ENCODE measurements at places on chromosomes 2 and 18.

GRCh38 chr2:195606179-195606578 lies 50.8 kb upstream of the SLC39A10 start:
- DNase-seq, result no peak

GRCh38 chr2:226475650-226476049 lies 324.0 kb downstream of the IRS1 start:
- no peak for DNase-seq

DNA sequence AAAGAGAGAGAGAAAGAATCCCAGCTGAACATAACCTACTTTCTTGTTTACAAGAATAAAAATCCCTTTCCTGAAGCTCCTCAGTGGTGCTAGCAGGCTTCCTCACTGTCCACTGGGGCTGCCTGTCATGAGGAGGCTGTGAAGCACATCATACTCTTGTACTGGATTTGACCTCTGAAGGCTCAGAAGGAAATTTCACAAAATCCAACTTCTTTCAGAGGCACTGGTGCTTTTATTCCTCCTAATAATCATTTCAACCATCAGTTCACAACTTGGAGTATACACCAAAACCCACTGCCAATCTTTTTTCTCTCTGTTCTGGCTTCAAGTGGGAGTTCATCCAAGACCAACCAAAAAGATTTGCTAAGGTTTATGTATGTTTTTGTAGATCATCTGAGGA lies 48.5 kb downstream of the TMX3 start:
- DNase-seq, result no peak

DNA sequence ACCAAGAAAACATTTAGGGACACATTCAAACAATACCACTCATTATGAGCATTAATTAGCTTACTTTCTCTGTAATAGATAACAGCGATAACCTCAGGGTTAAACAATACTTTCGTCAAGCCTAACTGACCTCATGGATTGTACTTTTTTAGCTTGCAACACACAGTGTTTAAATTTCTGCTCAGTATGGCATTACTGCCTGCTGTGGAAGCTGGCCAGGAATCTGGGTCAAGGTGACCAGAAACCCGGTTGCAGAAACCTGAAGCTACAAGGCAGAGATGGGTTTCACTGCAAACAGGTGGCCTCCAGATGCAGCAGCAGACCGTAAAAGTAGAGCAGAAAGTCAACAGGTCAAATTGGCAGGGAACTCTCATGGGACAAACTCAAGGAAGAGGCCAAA lies 123.8 kb upstream of the FHL2 start:
- DNase-seq, result no peak

- no peak for DNase-seq
These were observed 38.9 kb downstream of the ZNF516 start for GRCh38 chr18:76456018-76456750.

- no peak for DNase-seq
These were observed 24.1 kb downstream of the RBM43 start for GRCh38 chr2:151237422-151238025.

- DNase-seq, result no peak
These were observed 616.1 kb upstream of the LRATD1 start for GRCh38 chr2:14016289-14016955.

DNA sequence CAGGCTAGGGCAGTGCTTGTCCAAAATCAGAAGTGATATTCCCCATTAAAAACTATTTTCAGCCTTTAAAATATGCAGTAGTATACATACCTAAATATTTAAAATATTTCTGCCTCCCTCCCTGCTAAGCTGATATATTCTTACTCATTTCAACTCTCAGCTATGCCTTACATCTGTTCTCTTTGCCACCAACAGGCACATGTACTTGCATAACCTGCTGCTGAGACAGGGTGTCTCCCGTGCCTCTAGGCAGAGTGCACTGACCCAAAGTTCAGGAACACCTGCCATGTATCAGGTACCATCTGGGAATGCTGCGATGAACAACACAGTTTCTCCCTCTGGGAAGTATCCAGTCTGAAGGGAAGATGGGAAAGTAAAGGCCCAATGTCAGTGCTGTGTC lies 91.7 kb downstream of the STK39 start:
- DNase-seq, result no peak

DNA sequence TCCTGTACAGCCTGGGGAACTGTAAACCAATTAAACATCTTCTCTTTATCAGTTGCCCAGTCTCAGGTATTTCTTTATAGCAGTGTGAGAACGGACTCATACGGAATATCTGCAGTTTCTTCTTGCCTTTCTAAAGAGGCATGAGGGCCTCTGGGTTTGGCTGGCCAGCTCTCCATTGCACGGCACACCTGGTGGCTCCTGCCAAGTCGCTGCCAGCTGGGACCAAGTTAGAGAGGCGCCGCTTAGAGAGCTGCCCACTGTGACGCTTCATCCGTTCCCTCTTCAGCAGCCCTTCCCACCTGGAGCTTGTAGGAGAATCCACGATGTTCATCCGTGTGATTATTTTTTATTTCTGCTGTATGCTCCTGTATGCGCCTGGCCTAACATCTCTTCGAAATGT lies 195.4 kb downstream of the TWIST2 start:
- no peak for DNase-seq

DNA sequence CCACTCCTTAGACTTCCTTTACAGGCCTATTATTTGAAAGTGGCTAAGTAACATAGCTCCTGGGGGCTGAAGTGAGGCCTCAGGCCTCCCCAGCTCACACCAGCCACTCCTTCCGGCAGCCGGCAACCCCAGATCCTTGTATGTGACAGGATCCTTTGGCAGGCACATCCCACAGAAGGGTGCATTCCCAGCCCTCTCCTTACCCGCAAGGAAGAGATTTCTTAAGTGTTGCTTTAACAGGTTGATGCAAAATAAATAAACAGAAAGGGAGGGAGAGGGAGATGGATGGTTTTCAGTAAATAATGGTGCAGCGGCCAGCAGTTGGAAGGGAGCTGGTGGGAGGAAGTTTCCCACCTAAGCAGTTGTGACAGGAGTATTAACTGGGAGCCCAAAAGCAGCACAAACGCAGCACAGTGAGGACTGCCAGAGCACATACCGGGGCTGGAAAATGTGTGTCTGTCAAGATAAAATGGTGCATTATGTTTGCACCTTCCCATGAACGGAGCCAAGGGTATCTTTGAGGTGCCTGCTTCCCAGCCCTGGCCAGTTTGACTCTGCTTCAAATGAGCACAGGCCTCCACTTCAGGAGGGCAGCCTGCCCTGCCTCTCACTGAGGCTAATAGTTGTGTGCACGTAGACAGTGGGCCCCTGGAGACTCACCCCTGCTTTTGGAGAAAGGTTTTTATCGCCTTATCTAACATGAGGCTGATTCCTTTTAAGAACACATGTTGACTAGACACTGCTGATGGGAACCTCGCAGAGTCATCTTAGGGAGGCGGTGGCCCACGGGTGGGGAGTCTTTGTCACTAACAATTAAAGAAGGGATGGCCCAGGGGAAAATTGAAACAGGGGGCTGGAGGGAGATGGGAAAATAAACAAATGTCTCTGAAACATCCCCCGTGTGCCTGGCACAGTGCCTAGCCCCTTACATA lies 32.8 kb downstream of the NRP2 start:
- DNase-seq, result no peak

- DNase-seq, result peak; percentile 43
These were observed 11.5 kb downstream of the SPRED2 start for GRCh38 chr2:65420712-65421431.

DNA sequence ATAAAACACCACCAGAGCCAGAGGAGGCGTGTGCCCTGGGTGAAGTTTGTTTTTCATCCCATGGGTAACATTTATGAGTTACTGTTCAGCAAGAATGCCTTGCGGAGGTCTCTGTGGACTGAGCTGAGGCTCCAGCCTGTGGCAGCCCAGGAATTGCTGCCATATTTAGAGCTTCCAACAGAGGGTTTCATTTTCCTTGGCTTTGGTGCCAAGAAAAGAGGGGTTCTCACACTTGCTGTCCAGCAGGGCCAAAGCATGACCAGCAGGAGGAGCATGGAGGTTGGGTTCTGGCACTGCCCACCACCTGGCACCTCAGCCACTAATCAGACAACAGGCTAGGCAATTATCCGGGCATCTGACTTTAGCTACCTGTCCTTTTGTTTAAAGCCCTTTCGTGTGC lies 36.7 kb downstream of the EPAS1 start:
- no peak for DNase-seq

- no peak for DNase-seq
These were observed 210.0 kb downstream of the CDH2 start for GRCh38 chr18:27966881-27967280.

DNA sequence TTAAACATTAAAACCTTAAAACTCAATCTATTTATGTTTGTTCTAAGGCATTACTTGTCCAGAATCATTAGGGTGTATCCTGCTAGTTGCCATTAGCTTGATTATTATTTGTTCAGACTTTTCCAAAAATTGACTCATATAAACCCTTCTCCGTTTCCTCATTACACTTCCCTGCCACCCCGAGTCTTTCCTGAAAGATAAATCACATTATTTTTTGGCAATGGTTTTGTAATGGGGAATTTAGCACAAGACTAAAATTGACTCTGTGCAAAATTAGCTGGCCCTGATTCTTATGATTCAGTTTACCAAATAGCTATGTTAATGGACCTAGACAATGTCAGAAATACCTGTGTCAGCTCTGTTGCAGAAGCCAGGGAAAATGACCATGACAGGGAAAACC lies 112.2 kb upstream of the NT5C1B start:
- no peak for DNase-seq

DNA sequence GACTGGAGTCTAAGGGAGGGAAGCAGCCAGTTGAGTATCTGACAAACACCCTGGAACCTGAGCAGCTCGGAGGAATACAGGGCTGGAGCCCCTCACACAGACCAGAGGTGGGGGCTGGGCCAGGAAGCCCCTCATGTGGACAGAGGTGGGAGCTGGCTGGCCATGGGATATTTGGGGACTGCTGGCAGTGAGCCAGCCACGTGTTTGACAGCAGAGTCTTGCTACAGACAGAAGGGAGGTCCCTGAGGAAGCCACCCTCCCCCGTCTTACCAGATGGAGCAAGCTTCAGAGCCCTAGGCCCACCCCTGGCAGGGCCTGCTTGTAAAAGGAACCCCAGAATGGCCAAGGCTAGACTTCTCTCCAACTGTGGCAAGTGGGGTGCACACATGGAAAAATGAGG lies 3.6 kb upstream of the MTERF4 start:
- DNase-seq, result no peak

DNA sequence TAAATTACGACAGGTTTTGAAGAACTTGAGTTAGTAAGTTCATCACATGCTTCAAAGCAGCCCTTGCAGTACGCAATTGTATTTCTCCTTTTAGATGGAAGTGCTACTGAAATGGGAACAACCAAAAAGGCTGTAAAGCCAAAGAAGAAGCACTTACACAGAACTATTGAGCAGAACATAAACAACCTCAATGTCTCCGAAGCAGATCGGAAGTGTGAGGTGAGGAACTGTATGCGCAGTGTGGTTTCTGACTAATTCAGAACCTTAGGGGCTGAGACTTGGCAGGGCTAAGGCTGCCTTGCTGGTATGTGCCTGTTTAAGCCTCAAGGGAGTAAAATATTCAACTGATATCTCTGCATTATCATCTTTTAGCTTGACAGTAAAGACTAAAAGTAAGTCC lies 8.4 kb downstream of the NCAPH start:
- peak; percentile 47 for DNase-seq

GRCh38 chr2:214104967-214105366 lies 305.9 kb upstream of the VWC2L start:
- DNase-seq, result no peak

Measured in CD4-positive, alpha-beta T cell treated with Interleukin-1 beta for 1 hour (primary cell).